ENCODE measurements at places on chromosomes 2 and 18.

GRCh38 chr2:119352357-119352756 lies 14.3 kb downstream of the C2orf76 start:
- DNase-seq = no peak

GRCh38 chr2:28083476-28083875 lies 192.9 kb downstream of the BABAM2 start:
- no peak for DNase-seq

DNA sequence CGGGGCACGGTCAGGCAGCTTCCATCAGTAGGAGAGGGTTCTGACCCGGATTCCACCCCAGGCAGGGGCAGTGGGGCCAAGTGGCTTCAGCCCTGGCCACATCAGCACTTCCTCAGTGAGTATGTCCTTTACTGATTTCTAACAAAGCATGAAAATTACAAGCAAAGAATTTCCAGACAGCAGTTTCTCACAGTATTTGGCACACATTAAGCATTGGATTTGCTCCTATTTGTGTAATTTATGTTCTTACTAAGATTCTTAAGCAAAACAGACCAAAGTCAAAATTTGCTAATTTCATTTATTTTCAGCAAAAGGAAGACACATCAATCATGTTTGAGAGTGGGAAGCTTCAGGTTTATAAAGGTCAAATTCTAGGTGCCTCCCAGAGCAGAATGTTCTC lies 73.3 kb upstream of the NFATC1 start:
- no peak for DNase-seq

DNA sequence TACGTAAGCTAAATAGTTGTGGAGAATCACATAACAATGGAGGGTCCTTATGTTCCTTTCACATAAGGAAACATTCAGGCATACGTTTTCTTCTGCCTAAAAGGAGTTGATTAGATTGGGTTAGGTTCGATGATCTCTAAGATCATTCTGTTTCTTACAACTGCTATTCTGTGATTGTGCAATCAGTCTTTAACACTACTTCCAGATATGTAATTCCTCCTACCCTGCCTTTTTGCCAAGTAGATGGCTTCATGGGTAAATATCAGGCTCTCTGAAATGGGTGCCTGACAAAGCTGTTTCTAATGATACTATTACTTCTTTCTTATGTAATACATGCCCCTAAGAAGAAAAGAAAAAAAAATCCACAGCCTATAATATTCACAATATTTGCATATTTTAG lies 321.5 kb downstream of the XIRP2 start:
- no peak for DNase-seq

DNA sequence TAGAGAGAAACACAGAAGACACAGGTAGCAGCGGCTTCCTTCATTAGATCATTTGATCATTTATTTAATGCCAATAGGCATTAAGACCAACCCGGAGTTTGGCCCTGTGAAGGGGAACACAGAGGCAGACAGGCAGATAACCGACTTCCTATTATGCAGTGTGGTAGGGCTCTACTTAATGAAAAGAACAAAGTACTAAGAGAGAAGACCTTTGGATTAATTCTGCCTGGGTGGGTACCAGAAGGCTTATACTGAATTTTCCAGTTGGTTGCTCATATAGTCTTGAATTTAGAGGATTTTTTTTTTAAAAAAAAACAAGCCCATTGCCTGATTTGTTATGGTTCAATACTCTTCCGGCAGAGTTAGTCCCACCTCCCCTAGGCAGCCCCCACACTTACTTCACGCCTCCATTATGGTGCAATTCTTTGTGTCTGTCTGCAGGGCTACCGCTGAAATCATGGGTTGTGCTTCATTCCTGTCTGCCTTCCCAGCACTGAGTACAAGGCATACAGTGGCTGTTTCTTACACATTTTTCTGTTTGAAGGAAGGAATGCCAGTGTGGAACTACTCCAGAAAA lies 244.3 kb upstream of the APCDD1 start:
- no peak for DNase-seq

GRCh38 chr2:20169796-20170703 lies 54.9 kb downstream of the SDC1 start:
- DNase-seq = no peak

DNA sequence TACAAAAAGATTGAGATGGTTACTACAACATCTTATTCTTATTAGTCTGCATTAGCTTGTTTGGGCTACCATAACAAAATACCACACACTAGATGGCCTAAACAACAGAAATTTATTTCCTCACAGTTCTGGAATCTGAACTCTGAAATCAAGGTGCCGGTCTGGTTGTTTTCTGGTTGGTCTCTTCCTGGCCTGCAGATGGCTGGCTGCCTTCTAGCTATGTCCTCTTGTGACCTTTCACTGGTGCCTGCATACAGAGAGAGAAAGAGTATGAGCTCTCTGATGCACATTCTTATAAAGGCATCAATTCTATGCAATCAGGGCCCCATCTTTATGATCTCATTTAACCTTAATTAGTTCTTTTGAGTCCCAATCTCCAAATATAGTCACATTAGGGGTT lies 696.5 kb downstream of the TDRD15 start:
- peak; percentile 58 for DNase-seq

- peak; percentile 96 for DNase-seq
Observed at GRCh38 chr2:45435316-45435715, 175.8 kb downstream of the SRBD1 start.

- peak; percentile 84 for DNase-seq
Observed at GRCh38 chr2:47360927-47361326, 42.0 kb upstream of the MSH2 start.

DNA sequence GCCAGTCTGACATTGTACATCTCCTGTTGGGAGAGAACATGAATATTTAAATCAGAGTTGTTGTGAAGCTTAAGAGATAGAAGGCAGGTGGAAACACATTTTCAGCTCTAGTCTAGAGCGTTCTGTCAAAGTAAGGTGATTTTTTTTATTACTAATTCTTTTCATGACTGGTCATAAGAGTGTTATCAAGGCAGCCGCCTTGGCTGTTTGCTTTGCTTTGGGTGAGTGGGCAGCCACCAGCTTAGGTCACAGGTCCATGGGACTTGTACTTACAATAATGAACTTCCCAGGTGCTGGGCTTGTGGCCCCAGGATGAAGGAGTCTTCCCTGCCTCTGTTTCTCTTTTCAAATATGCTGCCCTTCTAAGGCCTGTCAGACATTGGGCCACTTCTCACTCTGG lies 256.3 kb downstream of the SRBD1 start:
- no peak for DNase-seq

DNA sequence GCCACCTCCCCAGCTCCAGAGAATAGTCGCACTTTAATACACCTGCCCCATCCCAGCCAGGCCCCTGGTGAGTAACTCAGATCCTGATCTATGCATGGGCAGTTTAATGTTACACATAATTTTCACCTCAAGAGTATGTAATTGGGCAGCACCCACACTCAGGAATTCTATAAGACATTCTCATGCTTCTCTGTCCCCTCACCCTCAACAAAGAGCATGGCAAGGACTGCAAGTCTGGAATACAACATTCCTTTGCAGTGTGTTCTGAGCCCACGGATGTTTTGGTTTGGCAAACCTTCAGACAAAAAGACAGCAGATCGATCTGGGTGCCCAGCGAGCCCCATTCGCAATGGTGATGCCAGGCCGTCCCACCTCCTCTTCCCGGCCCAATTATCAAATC lies 4.9 kb upstream of the SLC14A1 start:
- no peak for DNase-seq

- DNase-seq = no peak
Observed at GRCh38 chr2:123095219-123095835, 929.8 kb upstream of the CNTNAP5 start.

DNA sequence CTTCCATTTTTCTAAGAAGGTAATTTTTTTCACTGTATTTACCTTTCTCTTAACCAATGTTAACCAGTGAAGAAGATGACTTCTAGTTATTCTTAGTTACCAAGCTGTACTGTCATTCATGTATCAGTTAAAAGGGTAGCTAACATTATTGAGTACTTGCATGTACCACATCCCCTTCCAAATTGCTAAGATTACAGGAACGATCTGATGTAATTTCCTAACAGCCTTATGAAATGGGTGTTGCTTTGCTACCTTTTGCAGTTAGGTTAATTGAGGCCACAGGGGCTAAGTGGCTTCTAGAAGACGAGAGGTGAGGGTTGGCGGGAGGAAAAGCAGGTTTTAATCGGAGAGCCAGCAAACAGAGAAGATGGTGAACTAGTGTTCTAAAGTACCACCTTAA lies 1.8 kb upstream of the SULT6B1 start:
- no peak for DNase-seq

- peak; percentile 45 for DNase-seq
Observed at GRCh38 chr2:30300456-30301221, 69.3 kb downstream of the LBH start.

DNA sequence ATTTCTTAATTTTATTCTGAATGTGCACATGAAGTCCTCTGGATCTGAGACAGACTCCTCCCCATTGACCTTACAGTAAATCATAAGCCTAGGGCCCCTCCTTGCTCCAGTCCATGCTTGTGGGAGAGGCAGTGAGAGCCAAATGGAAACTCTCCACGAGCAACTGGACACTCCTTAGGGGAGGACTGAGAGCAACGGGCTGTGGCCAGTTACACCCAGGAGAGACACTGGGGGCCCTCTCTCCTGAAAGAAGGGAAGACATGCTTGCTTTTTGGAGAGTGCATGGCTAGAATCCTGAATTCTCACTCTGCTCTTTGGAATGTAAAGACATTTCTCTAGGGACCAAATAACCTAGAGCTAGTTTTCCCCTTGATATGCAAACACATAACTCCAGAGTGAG lies 49.0 kb upstream of the BIN1 start:
- no peak for DNase-seq

DNA sequence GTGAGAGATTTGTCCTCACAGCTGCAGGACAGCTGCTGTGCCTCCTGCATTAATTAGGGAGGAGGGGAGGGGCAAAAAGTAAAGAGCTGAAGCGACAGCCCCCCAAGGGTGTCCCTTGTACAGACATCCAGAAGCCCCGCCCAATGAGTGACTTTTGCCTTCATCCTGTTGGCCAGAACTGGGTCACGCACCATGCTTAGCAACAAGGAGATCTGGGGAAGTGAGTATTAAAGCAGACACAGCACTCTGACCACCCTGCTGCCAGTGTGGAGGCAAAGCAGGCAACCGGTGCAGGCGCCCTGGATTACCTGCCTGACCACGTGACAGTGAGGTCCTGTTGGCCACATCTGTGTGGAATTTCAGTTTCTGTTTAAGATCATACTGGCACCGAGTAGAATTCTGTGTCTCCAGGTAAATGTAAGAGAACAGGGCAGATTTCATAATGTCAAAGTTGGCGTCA lies 21.5 kb upstream of the BIN1 start:
- no peak for DNase-seq

DNA sequence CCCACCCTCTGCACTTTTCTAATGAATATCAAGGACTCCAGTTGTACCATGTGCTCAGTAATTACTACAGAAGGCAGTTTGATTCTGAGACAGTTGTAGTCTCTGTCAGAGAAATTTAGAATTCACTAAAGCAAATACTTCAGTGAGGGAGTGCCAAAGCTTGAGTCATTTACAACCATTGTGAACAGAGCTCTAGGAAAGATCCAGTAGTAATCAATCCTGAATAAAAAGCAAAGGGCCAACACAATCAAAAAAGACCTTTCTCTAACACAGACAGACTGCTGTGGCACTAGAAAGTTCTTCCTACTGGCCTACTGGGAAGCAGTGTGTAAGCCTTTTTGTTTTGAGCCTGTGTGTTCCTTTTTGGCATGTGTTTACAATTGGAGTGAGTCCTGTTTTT lies 135.6 kb upstream of the UNC80 start:
- no peak for DNase-seq

DNA sequence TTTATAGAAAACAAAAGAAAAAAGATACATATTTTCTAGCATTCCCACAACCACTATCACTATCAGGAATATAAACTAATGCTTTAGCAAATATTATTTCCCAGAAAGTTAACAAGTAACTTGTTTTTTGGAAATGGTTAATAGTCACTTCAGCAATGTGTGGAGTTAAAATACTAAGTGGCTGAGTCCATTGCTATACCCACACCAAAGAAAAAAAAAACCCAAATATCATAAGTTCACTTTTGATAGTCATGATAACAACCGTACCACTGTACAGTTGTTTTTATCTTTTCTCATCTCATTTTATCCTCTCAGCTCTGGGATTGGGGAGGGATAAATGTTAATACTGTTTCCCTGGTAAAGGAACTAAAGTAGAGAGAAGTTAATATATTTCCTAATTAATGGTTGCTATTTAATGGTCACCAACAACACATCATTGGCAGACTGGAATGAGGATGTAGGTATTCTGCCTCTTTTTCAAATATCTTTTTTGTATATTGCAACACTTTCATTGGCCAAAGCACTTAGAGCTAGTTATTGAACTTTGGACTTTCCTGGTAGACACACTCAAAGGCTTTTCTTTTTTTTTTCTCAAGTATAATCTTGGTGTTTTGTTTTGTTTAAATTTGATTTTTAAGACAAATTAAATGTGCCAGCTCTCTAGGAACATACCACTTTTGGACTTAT lies 18.4 kb upstream of the KANSL1L start:
- no peak for DNase-seq

GRCh38 chr2:47230418-47230817 lies 75.3 kb upstream of the STPG4 start:
- no peak for DNase-seq

- DNase-seq = no peak
Observed at GRCh38 chr18:54069729-54070128, 154.7 kb downstream of the MBD2 start.

DNA sequence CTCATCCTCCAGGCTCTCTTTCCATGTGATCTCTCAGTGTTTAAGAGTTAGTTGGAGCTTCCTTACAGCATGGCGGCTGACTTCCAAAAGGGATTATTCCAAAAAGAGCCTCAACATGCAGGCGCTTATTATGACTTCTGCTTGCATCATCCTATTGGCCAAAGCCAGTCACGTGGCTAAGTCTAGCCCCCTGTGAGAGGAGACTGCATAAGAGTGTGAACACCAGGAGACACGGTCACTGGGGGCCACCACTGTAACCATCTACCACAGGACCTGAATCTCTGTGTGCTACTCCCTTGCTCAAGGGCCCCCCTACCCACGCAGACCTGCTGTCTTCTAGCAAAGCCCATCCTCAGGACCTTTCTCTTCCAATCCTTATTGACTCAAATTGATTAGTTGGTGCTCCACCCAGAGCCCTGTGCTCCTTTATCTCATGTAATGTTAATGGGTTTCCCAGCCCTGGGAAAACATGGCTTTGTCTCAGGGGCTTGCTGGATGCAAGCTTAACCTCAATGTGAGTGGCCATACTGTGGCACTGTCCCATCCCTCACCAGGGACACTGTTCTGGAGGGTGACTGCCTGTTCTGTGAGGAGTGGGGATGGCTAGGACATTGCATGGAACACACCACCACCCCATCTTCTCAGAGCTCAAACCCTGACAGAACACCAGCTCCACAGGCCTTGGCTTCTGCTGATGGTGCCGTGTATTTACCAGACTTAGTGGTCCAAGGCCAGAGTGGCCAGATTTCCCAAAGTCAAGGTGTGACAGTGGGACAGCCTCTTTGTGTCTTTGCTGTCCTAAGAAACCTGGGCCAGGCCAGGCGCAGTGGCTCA lies 4.2 kb downstream of the IL1RN start:
- no peak for DNase-seq

All from EL (cell line).